ENCODE measurements at places on chromosomes 4 and X.

DNA sequence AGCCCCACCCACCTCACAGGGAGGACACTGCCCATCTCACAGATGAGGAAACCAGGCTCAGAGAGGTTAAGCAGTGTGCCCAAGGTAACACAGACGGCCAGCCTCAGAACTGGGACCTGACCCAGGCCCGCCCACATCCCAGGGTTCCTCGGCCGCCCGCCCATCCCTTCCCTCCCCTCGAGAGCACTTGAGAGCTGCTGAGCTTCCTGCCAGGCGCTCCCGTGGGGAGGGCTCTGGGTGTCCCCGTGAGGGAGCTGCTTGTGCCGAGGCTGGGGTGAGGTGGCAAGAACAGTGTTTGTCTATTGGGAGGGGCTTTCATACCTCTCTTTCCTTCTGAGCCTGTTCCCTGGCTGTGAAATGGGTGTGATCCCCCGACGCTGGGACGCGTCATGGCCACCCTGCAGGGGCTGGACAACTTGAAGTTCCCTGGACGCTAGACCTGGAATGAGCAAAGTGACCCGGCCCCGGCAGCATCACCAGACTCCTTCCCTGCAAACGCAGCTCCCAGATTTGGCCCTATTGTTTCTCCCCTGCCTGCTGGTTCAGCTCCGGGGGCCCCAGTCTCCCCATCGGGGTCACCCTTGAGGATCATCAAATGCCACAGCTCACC, 204.9 kb downstream of the AFAP1 start:
- DNase-seq = no peak

DNA sequence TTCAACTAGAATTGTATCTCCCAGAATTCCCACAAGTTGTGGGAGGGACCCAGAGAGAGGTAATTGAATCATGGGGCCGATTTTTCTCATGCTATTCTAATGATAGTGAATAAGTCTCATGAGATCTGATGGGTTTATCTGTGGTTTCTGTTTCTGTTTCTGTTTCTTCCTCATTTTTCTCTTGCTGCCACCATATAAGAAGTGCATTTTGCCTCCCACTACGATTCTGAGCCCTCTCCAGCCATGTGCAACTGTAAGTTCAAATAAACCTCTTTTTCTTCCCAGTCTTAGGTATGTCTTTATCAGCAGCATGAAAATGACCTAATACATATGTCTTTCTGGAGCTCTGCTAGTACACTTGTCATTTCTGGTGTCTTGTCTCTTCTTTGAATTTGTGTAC, 22.1 kb upstream of the OR13H1 start:
- DNase-seq = no peak

- DNase-seq = no peak
These were observed 316.3 kb downstream of the CAMK2D start for GRCh38 chr4:113445286-113445685.

- no peak for DNase-seq
These were observed 1574.3 kb upstream of the PABPC4L start for GRCh38 chr4:135775909-135776308.

DNA sequence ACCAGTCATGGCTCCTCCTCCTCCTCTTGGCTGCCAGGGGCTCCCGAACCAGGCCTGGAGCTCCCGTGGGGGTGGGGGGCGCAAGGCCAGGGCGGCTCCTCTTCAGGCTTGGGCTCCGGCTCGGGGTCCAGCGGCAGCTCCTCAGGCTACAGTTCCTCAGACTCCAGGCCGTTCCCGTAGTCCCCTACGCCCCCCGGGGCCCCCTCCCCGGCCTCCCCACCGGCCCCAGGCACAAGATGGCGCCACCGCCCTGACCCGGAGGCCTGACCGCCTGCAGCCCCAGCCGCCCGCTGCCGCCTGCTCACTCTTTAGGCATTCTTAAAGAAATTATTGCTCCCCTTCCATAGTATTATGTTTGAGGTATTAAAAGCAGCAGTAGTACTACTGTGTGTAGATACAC, 54.5 kb downstream of the TAF1 start:
- DNase-seq = no peak

- DNase-seq = no peak
These were observed 38.7 kb upstream of the GYPA start for GRCh38 chr4:144179152-144179739.

DNA sequence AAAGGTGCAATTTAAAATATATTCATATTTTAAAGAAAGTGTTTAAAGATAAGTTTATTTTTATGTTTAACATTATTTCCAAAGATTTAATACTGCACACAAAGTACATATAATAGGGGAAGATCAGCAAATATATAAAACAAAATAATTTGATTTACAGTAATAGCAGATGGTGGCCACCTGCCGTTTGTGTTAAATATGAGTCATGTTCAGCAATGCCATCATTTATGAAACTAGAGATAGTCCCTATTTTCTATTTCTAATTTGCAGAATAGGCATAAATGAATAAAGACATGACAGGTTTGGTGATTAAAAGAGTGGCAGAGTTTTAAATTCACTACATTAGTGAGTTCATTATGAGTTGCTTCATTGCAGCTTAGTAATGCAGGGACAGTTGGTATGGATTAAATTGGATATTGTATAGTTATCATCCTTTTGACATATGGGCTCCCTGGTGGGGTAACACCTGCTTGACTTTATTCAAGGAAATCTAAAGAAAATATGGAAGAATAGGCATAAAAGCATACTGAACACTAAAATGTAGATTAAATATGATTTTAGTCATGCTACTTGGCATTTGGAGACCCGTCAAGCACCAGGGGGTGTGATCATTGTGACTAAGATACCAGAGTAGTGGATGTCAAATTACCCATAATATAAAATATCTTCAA, 78.8 kb upstream of the BANK1 start:
- DNase-seq = no peak

DNA sequence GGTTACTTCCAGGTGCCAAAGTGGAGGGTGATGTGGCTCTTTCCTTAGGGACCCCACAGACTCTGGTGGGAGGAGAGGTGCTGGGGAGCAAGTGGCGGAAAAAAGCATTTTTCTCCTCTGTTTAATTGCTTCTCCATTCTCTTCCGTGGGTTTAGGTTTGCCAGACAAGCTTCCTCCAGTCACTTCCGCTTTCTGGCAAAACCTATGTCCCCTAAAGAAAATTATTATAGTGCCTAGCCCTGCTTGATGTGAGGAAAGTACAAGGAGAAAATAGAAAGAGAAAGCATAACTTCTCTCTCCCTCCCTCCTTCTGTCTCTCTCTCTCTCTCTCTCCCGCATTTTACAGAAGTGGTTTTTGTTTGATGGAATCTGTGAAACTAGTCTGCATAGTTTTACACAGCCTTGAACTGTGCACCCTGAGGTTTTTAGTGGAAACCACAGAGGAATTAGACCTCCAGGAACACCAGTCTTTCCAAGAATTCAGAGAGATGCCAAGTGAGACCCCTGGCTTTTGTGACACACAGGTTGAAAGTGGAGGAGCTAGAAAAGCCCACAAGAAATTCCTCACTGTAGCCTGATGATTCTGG, 231.1 kb upstream of the ANXA3 start:
- no peak for DNase-seq

GRCh38 chr4:125004676-125005075, 292.1 kb upstream of the ANKRD50 start:
- DNase-seq = no peak

GRCh38 chrX:19904778-19905367, 17.5 kb upstream of the SH3KBP1 start:
- no peak for DNase-seq

DNA sequence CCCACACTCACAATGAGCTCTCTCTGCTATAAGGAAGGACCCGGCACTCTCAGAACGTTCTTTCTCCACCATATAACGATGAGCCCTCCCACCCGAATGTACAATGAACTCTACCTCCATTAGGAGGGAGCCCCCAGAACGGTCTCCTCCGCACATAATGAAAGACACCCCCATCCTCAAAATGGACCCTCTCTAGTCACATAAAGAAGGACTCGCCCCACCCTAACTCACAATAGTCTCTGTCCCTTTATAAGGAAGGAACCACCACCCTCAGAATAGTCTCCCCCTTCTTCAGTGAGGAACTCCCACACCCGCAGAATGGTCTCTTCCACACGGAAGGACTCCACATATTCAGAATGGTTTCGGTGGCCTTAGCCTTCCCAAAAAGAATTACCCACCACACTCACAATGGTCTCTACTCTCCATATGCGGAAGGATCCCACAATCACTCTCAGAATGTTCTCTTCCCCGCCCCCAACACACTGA, 477 bp downstream of the SLC35A2 start:
- DNase-seq = no peak

GRCh38 chr4:109562457-109563239, 2.6 kb downstream of the MCUB start:
- DNase-seq = no peak

DNA sequence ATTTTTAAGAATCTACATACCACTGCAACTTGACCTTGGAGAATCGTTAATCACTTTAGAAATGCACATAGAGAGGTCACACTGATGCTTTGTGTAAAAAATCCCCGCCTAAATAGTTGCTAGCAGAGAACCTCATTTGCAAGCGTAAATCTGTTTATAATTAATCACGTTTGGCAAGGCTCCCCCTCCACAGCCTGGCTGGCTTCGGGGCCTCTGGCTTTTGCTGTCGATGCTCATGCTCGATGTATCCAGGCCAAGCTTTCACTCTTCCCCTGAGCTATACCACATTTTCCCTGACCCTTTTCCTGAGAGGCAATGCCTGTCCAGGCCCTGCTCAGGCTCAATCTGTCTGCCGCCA, 23.4 kb downstream of the CYTL1 start:
- DNase-seq = no peak

DNA sequence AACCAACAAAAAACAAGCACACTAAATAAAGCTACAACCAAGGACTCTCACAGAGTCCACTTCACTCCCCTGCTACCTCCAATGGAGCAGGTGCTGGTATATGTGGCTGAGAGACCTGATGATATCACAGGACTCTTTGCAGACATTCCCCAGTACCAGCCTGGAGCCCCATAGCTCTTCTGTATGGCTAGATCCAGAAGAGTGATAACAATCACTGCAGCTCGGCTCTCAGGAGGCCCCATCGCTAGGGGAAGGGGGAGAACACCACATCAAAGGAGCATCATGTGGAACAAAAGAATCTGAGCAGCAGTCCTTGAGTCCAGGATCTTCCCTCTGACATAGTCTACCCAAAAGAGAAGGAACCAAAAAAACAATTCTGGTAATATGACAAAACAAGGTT, 237.1 kb upstream of the TLL1 start:
- no peak for DNase-seq

- no peak for DNase-seq
These were observed 19.4 kb upstream of the SEL1L3 start for GRCh38 chr4:25882226-25882625.

DNA sequence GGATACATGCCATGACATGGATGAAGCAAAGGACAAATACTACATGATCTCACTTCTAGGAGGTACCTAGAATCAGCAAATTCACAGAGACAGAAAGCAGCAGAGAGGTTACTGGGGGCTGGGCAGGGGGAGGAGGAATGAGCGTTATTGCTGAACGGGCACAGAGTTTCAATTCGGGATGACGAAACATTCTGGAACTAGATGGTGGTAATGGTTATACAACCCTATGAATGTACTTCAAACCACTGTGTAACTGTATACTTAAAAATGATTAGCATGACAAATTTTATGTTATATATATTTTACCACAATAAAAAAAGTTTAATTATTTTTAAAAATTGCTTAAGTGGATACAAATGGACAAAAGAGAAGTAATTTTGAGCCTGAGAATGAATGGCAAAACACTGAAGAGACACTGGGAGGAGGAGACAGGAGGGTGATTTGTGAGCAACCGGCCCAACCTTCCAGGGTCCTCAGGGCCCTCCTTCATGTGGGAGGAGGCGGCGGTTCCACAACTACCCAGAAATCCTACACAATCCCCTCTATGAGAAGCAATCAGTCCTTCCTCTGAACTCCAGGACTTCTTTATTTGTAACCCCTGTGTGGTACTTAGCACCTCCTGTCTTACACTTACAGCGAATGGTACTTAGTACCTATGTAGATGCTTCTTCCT, 14.1 kb downstream of the ACSL1 start:
- DNase-seq = no peak

DNA sequence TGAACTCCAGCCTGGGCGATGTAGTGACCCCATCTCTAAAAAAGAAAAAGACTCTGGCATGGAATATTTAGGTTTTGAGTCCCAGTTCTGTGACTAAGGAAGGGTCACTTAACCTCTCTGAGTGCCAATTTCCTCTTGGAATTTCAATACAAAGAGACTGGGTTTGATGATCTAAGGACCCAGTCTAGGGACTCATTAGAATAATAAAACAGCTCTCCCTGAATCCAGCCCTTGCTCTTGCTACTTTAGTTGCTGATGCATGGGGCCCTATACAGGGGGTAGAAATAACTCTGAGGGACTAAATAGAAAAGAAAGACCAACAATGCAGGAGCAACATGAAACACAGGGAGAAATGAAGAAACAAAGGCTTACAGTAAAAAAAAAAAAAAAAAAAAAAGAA, 12.6 kb downstream of the C4orf54 start:
- DNase-seq = no peak

GRCh38 chrX:20354505-20354904, 87.8 kb upstream of the RPS6KA3 start:
- DNase-seq = no peak

- DNase-seq = no peak
These were observed 9.2 kb downstream of the PWWP3B start for GRCh38 chrX:106177106-106177981.

GRCh38 chr4:106318511-106318910, 2.2 kb downstream of the AIMP1 start:
- DNase-seq = no peak

DNA sequence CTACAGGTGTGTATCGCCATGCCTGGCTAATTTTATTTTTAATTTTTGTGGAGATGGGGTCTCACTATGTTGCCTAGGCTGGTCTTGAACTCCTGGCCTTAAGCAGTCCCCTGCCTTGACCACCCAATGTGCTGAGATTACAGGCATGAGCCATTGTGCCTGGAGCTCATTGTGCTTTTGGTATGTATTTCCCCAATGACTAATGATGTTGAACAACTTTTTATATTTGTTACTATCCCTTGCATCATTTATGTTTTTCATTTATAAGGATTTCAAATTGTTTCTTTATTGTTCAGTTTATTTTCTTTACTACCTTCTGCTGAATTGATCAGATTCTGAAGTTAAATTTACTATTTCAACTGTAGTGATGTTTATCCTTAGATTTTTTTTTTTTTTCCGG, 199.7 kb downstream of the CEP135 start:
- DNase-seq = no peak
